NCI-H187 (cell line): ENCODE measurements at places on chromosomes 2 and 18.

DNA sequence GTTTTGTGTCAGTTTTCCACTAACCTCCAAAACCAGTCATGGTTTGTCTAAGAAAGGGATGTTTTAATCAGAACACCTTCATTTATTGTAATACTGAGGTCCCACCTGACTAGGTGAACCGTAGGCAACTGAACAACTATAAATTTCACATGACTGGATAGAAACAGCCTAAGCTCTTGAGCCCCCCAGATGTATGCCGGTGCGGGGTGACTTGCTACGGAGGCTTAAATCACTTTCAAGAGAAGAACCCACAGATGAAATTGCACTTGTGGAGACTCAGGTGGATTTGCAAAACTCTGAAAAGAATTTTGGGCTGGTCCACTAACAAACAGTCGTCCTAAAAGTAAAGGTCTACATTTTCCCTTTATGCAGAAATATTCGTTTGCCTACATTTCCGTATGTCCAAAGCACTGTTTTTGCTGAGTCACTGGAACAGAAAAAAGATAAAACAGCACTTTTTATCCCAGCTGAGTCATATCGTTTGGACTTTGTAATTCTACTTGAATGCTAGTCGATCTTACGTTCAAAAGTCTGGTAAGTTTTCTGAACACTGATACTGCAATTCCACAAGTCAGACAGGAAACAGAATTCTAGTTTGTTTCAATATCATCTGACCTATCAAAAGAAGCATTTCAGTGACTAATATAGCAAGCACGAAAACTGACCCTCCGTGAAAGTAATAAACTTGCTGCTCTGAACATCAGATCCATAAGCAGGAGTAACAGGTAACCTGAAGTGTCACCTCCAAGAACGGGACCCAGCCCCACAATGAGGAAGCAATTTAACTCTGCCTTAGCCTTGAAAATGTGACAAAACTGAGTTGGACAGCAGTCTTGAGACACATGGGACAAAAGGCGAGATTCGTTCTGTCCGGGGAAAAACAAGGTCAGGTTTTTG is 18.1 kb downstream of the ZNF516 start:
- no peak for DNase-seq

- no peak for DNase-seq
Measured at GRCh38 chr2:28633204-28633603, 118.4 kb upstream of the PPP1CB start.

DNA sequence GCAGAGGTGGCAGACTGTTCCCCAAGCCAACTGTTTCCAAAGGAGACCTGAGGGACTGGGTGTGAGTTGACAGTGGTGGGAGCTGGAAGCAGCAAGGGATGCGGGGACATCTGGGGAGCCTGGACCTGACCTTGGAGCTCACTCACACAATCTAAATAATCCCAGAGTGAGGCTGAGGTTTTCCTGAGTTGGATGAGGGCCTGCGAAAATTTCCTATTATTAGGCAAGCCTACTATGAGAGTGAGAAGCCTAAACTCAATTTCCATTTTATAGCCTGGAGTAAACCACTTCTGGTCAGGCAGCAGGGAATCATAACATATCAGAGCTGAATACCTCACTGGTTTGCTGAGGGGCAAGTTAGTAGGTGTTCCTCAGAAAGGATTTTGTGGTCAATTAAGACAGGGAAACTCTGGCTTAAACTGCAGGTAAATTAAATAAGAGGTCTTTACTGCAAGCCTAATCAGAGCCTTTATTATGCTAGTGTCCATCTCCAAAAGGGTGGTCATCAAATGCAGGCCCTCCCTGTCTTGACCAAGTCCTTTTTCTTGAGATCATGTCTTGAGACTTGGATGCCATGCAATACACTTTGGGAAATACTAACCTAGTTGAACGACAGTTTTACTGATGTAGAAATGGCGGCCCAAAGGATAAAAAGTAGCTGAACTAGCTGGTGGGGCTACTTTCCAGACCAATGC is 1.7 kb upstream of the COX5B start:
- DNase-seq = no peak

DNA sequence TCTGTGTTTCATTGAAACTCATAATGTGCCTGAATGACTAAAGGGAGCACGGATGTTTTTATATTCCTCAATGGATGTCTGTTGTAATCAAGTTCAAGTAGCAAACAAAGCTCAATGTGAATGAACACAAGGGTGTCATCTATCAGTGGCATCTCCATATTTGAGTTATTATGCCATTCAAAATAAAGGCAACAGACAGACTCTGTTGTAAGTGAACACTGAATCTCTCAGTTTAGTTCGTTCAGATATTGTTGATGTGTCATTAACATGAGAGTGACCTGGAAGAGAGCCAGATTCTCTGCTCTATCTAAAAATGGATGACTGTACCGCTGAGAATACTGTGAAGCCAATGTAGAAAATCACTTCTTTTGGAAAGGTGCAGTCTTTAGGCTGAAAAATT is 118.7 kb downstream of the NUP35 start:
- no peak for DNase-seq

DNA sequence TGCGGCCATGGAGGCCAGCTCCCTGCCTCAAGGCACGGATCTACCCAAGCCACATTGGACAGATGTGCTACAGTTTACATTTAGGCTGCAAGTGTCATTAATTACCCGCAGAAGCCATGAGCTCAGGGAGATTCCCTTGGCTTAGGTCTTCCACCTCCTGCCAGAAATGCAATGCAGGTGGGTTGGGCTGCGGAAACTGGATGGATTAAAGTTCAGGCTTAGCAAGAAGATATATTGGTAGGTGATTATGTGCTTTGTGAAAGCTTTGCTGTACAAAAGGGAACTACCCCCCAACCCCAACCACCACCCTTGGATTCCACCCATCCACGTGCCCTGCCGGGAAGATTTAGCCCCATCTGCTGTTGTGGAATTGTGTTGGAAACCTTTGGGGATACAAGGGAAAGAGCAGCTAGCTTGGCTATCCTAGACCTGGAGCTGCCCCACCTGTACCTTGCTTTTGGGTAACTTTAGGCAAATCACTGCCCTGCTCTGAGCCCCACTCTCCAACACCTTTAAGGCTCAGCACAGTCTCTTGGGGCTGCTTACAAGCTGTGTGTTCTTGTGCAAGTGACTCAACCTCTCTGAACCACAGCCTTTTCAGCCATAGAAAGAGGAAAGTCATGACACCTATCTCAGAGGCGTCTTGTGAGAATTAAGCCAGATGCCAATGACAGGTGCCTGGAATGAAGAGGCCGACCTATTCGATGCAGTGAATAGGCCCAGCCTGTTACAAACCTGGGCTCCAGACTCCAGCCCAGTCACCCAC is 141.6 kb upstream of the GLI2 start:
- DNase-seq = no peak

DNA sequence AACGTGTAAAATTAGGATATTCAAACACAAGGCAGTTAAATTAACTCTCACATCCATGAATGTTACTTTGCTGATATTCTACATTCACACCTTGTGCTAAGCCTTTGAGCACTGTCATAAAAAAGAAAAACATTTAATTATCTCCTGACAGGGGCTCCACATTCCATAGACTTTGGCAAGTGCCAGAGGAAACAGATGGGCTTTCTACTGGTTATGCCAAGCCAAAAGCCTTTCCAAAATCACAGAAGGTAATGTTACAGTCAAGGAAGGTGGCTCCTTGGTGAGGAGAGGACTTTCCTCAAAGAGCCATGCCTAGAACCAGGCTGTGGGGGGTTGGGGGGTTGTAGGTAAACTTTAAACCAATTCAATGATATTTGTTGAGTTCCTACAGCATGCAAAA is 12.4 kb downstream of the MYO5B start:
- no peak for DNase-seq

- DNase-seq = no peak
Measured at GRCh38 chr2:167398873-167399272, 510.6 kb downstream of the XIRP2 start.

GRCh38 chr2:236702657-236703372 is 133.2 kb downstream of the ACKR3 start:
- DNase-seq = peak; percentile 19

GRCh38 chr2:178377046-178377445 is 73.9 kb downstream of the PRKRA start:
- no peak for DNase-seq

DNA sequence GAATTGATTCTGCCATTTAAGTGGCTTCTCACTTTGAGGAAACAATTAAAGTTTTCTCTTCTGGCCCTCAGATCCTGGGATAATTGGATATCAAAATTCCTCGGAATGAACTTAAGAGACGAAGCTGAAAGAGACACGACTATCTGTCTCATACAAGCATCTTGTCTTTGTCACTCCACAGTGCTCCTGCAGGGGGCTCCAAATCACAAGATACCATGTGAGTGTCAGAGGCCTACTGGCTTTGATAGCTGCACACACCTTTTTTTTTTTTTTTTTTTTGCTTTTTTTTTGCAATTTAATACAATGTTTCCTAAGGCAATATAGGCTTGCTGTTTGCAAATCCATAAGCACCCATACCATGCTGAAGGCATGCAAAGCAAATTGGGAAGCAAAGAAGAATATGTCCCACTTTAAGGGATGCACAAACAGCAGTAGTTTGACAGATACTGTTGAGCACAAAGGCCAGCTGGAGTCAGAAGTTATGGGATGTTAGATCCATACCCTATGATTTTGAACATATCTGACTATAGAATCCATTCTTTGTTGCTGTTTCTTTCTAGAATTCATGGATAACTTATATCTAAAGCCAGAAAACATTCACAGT is 109.0 kb upstream of the CBLN2 start:
- DNase-seq = no peak

DNA sequence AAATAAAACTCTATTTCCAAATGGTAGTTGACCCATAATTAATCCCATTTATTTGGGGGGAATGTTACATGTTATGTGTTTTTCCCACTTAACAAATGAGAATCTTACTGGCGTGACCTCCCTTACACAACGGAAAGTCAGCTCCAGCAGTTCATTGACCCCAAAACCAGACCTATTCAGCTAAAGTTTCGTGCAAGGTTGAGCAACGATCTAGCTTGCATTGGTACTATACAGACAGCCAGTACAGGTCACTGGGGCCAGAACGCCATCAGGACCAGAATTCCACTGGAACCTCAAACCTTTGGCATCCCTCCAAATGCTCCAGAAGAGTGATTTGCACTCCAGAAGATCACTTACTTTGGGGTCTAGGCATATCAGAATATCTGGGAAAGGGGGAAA is 6.8 kb upstream of the CTAGE1 start:
- no peak for DNase-seq

DNA sequence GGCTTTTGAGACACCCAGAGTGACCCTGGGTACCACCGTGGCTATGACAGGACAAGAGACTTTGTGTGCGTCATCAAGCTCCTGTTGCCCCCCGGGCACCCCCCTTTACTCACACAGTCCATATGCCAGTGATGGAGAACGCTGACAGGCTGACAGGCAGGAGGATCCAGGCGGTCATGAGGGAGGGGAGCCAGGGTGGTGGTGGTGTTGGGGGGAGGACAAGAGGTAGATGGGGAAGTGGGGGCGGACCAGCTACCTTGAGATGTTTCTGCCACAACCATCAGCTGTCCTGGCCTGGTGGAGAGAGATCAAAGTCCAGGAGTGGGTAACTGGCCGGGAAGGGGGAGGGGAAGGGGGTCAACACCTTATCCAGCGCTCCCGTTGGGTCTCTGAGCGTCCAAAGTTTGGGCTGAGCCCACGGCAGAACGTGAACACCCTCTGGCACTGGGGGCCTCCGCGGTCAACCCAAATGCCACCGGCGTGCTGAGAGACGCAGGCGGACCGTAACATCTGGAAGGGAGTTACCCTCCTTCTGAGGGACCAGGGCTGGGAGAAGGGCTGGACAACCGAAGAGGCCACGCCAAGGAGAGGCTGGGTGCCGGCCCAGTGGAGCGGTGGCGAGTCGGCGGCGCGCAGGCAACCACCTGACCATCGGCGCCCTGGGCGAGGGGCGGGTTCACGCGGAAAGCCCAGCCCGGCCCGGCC is 575 bp downstream of the TMEM150A start:
- no peak for DNase-seq

DNA sequence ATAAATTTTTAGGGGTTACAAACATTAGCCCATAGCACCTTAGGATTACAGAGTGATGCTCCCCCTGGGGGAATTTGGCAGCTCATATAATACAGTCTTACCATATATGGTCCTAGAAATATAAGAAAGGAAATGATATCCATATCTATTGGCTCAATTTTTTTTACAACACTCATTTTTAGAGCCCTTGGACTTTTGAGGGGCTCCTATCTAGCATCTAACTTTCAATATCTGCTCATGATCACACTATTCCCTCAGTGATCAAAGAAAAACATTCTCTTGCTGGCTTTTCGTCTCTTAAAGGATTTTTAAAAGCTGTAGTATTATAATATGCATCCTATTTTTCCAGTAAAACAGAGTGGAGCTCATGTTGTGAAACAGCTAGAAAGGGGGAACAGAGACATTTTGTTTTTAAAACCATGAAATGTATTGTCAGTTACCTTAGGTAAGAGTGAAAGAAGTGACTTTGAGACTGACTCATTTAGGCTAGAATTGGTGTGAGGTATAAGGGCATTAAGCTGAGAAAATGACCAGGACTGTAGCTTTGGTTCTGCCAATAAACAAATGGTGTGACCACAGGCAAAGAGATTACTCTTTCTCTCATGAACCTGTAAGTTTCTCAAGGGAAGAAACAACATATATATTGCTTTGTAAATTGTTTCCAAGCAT is 65.8 kb downstream of the ALPK2 start:
- DNase-seq = no peak

DNA sequence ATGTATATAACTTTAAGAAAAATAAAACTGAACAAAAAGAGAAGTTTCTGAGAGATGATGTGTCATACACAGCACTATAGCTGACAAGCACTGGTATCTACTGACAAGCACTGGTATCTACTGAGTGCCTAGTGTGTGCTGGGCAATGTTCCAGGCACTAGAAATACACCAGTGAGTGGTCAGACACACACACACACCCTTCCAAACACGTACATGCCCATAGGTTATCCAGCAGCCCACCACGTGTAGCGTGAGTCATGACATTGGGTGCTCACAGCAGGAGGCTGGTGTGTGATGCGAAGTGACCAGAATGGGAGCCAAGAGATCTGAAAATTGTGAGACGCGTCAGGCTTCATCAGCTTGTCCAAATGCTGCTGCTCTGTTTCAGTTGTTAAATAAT is 12.2 kb upstream of the GNAL start:
- no peak for DNase-seq

GRCh38 chr2:8836971-8837794 is at the start of gene KIDINS220:
KIDINS220 (minus strand) TSS chr2:8837613; CDS start chr2:8827093, 10,520 bp downstream.
- peak; percentile 92 for DNase-seq

- peak; percentile 92 for DNase-seq
Measured at GRCh38 chr18:23259701-23260681, 124.7 kb downstream of the CABLES1 start.

GRCh38 chr2:178265851-178266250 is 71.5 kb downstream of the OSBPL6 start:
- DNase-seq = no peak

DNA sequence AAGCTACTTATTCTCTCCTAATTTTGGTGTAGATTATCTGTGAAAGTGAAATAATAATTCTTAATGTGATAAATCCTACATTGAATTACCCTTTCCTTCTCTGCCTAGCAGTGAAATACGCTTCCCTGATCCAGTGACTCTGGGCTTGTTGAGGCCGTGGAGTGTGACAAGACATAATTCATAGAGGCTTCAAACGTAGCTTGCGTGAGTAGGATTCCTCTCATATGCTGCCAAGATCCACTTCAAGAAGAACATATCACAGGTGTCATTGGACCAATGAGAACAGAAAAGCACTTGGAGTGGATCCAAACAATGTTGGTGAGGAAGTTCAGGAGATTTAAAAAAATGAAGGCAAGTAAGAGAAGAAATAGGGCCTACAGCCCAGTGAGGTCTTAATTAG is 221.3 kb upstream of the TMEFF2 start:
- DNase-seq = peak; percentile 5

- no peak for DNase-seq
Measured at GRCh38 chr2:150690870-150691269, 203.4 kb upstream of the RND3 start.

- no peak for DNase-seq
Measured at GRCh38 chr2:187581125-187581896, 27.1 kb upstream of the TFPI start.
